ENCODE measurements at places on chromosomes 3 and 15.

DNA sequence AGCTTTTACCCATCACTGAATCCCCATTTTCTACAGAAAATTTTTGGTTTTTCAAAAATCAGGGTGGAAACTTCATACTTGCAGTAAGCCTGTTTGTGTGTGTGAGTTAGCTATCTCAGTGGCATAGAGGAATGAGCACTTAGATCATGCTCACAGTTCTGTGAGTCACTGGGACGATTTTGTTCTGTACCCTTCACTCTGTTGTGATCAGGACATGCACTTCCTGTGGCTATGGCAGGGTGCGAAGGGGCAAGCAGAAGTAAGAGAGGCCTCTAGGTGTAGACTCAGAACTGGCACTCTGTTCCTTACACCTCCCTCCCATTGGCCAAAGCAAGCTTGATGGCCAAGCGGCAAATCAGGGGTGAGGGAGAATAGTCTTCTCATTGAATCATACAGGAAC lies 11.6 kb downstream of the NIPA2 start:
- DNase-seq, result no peak

GRCh38 chr3:49401766-49402165 lies 10.0 kb downstream of the RHOA start:
- DNase-seq, result no peak

- DNase-seq, result no peak
These were observed 357.9 kb downstream of the LSAMP start for GRCh38 chr3:116087426-116087825.

- DNase-seq, result no peak
These were observed 522.6 kb upstream of the SEMA6D start for GRCh38 chr15:47194718-47195117.

GRCh38 chr3:152235709-152236298 lies 32.9 kb upstream of the MBNL1 start:
- no peak for DNase-seq

DNA sequence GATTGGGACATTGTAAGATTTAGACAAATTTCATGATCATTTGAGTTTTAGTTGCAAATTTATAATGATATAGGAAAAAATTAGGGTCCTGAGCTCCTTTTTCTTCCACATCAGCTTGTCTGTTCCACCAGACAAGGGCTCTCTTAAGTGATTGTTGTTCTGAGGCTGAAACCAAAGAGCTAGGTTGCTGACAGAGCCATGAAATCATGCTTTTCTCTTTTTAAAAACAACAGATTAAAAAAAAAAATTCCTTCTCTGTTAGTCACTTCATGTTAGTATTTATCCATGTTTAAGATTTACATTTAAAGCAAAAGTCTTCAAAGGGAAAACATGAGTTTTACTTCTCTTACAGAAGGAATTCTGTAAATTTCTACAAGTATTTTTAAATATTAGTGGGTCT lies 56.8 kb downstream of the ATP2C1 start:
- no peak for DNase-seq

GRCh38 chr15:26561896-26562295 lies 211.0 kb downstream of the GABRB3 start:
- no peak for DNase-seq
